ENCODE measurements at places on chromosomes 4 and X. TPM values are rescaled to one million over a fixed set of nuclear protein-coding genes. Genes with fewer than 3 reads are reported as not detected.

Gene RRH
- polyA plus RNA-seq = not detected

GRCh38 chr4:4694296-4694772, 152.5 kb upstream of the STX18 start:
- H3K4me3 ChIP-seq = no peak overlapping the region
- H3K36me3 ChIP-seq = no peaks in the 10 kb centered on the region
- H3K27me3 ChIP-seq = no peaks in the 10 kb centered on the region
- DNase-seq = peak; percentile 70
- peaks cover 31% of the 10 kb centered on the region for H3K4me1 ChIP-seq
- peak overlapping the region; percentile 60 for H3K27ac ChIP-seq

Gene GPR34
- 0.71 TPM for polyA plus RNA-seq

Gene PDHA1
- polyA plus RNA-seq = 396 TPM

DNA sequence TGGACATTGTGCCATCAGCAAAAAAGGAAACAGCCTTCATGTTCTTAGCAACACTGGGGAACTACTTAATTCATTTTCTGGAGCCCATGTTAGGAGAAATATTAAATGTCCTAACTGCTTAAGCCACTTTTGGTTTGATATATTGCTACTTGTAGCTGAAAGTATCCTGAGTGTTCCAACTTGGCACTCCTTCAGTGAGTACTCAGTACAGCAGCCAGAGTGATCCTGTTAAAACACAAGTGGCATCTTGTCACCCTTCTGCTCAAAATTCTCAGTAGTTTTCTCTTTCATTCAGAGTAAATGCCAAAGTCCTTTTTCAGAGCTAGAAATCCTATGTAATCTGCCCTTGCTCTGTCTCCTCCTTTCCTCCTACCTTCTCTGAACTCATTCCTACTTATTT, 522.0 kb downstream of the GRID2 start:
- H3K27ac ChIP-seq = no peak overlapping the region
- DNase-seq = no peak
- H3K4me3 ChIP-seq = no peak overlapping the region
- H3K27me3 ChIP-seq = no peaks in the 10 kb centered on the region

- peaks cover 11% of the 10 kb centered on the region for H3K4me1 ChIP-seq
- H3K4me3 ChIP-seq = no peak overlapping the region
- H3K36me3 ChIP-seq = no peaks in the 10 kb centered on the region
- H3K27me3 ChIP-seq = no peaks in the 10 kb centered on the region
- DNase-seq = peak; percentile 27
- H3K27ac ChIP-seq = peak overlapping the region; percentile 32
These were observed 12.2 kb upstream of the EDA start for GRCh38 chrX:69603566-69604194.

DNA sequence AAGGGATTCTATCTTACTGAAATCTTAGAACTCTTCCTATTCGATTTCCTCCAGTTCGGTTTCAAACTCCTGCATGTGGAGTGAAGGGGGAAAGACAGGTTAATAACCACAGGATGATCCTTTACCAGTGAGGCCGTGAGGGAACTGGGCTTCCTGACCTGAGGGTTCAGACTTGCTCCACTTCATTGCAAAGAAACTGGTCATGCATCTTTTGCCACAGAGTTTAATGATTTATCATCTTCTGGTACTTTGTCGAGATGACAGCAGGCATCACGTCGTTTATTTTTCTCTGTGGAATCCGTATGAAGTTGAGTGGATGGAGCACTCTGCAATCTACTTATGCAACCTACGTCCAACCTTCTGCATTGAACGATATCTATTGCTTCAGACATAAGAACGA, 145.9 kb upstream of the NLGN4X start:
- H3K27me3 ChIP-seq = no peaks in the 10 kb centered on the region
- DNase-seq = no peak
- H3K27ac ChIP-seq = no peak overlapping the region
- no peaks in the 10 kb centered on the region for H3K36me3 ChIP-seq
- H3K4me1 ChIP-seq = no peaks in the 10 kb centered on the region

Data from hepatocyte (in vitro differentiated cells).